Activated naive CD4-positive, alpha-beta T cell (primary cell): ENCODE measurements at places on chromosomes 16 and 17.

GRCh38 chr17:80270836-80271235 is 10.2 kb downstream of the RNF213 start:
- DNase-seq = no peak

DNA sequence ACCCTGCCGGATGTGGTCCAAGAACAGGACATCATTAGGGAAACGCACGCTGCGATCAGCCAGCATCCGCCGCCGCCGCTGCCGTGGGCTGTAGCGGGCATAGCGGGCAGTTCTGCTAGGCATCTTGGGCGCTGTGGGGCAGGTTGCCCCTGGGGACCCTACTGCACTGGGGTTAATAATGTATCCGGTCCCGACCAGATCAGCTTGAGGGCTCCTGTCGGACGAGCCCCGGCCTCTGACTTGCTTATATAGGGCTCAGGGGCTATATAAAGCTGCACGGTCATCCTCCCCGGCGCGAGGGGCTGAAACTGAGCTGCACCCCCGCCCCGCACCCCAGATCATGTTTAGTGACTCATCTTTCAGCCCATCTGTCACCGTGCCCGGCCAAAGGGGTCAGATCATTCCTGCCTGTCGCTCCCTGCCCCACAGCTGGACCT is at the start of gene PPP1R27:
TSS of gene PPP1R27 (minus strand) at position 220 of the 437 bp plus-strand sequence. CDS start at position 123, 97 bp downstream.
- no peak for DNase-seq

- no peak for DNase-seq
Observed at GRCh38 chr16:46895399-46896313, 11.5 kb downstream of the GPT2 start.

DNA sequence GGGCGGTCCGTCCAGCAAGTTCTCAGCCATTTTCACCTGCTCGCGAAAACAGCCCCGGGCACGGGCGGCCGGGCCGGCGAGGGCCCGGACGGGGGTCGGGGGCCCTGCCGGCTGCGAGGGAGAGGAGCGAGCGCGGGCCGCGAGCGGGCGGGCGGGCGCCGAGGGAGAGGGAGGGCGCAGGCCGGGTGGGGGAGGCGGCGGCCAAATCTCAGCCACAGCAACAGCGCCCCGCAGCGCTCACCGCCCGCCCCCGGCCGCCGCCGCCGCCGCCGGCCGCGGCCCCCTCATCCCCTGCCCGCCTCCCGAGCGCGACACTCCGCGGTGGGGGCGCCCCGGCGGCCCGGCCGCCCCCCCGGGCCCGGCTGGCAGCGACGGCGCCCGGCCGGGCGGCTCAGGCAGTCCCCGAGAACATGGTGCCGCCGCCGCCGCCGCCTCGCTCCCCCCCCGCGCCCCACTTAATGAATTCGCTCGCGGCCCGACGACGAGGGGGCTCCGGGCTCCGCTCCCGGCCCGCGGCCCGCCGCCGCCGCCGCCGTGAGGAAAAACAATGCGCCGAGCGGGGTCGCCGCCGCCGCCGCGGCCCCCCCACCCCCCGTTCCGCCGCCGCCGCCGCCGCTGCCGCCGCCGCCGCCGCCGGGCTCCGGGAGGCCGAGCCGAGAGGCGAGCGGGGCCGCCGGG is 487 bp downstream of the CREBBP start:
- DNase-seq = peak; percentile 26

DNA sequence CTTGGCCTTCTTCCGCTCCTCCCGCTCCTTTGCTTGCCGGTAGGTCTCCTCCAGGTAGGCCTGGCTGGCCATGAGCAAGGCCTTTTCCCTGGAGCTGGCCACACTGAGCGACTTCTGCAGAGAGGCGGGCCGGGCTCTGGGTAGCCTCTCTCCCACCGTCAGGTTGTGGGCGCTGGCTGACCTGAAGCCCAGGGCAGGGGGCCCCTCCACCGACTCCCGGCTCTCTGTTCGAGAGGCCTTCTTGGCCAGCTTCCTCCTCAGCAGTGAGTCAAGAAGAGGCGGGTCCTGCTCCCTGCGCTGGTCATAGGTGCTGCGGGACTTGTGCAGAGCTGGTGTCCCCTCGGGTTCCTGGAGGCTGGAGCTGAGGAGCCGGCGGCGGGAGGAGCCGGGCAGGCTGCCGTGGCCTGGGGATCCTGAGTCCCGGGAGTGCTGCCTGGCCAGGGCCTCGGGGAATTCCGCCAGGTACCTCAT is 12.8 kb downstream of the GPR179 start:
- no peak for DNase-seq

DNA sequence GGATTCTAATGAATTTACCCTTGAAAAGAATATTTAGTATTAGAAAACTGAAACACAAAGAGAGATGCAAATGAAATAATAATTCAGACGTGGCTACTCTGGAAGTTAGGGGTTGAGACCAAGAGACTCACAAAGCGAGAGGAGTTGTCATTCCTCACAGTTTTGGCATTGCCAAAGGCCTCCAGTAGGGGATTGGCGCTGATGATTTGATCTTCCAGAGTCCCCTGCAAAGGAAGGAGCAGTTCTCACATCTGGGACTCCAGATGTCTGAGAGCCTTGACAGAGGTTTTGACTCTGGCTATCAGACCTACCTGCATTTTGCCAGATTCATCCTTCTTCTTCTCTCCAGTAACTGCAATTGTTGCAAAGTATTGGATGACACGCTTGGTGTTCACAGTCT is 6.6 kb downstream of the MYH8 start:
- DNase-seq = no peak

- DNase-seq = peak; percentile 80
Observed at GRCh38 chr17:63774141-63774968, at the start of gene DDX42. Gene DDX42 (plus strand): TSS chr17:63774170. CDS start chr17:63787050, 12,880 bp downstream.

- no peak for DNase-seq
Observed at GRCh38 chr17:39738983-39739884, 1.5 kb downstream of the GRB7 start.

GRCh38 chr16:88034770-88035169 is 83.5 kb downstream of the BANP start:
- no peak for DNase-seq

GRCh38 chr16:73286346-73287267 is 238.7 kb upstream of the ZFHX3 start:
- DNase-seq = no peak

- no peak for DNase-seq
Observed at GRCh38 chr17:34892461-34893249, 68.6 kb downstream of the CCT6B start.

GRCh38 chr17:79188048-79188447 is 113.4 kb downstream of the ENGASE start:
- DNase-seq = no peak

DNA sequence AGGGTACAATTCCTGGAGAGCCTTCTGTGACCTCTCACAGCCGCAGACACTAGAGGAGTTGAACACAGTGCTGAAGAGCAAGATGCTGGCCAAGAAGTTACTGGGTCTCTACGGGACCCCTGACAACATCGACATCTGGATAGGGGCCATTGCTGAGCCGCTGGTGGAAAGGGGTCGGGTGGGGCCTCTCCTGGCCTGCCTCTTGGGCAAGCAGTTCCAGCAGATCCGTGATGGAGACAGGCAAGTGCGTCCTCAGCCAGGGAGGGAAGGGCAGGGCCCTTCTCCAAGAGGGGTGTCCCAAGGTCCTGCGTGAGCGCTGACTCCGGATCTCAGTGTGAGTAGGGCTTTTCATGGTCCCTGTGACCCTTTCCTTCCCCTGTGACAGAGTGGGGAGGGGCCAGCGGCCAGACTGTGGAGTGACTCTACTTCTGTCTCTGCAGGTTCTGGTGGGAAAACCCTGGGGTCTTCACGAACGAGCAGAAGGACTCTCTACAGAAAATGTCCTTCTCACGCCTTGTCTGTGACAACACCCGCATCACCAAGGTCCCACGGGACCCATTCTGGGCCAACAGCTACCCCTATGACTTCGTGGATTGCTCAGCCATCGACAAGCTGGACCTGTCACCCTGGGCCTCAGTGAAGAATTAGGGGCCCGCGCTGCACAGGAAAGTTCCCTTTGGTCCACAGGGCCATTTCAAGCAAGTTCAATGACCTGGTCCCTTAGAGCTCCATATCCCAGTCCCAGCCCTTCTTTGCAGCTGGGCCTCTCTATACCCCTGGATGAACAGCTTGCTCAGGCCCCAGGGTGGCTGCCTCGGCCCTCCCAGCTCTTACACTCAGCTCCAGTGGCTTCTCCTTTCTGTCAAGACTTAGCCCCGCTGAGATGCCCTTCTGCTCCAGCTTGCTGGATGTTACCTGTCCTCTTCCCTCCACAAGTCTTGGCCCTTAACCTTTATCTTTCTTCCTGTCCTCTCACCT is 13.1 kb downstream of the MPO start:
- DNase-seq = no peak

GRCh38 chr16:29963021-29963743 is 1.3 kb downstream of the TMEM219 start:
- no peak for DNase-seq

GRCh38 chr17:45432405-45433158 is at the start of gene ARHGAP27:
Gene ARHGAP27 (minus strand): TSS chr17:45432870. CDS start chr17:45430279, 2,591 bp downstream.
- no peak for DNase-seq

DNA sequence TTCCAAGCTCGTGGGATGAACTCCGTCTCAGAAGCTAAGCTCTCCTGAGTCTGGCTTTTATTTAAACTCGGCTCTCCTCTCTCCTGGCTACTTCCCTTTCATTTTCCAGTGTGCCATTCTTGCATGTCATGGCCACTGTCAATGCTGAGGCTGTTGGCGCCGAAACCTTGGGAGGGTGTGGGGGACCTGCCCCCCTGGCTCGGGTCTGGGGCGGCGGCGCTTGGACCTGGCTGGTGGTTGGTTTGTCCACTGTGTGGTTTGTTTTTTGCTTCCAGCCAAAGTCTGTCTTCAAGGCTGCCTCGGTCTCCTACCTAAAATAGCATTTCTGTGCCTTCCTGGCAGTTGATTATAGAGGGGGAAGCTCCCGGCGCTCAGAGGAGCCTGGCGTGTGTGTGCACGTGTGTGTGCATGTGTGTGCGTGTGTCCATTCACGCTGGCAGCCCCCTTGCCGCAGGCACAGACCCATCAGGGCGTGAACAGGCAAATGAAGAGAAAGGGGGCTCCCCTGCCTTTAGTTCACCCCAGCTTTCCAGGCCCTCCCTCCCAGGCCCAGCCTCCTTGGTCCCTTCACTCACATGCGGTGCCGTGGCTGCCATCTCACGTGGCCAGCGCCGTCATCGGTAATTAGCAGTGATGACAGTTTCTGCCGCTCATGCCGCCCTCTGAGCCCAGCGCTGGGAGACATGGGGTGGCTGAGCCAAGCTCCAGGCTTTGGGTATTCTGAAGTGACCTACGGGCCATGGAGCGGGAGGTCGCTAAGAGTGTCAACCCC is 179.9 kb downstream of the SEC14L1 start:
- no peak for DNase-seq

- no peak for DNase-seq
Observed at GRCh38 chr16:14640538-14640937, 7.8 kb downstream of the BFAR start.

GRCh38 chr17:60231234-60231633 is 81.5 kb downstream of the CA4 start:
- DNase-seq = no peak

- no peak for DNase-seq
Observed at GRCh38 chr16:75640598-75640997, 6.9 kb downstream of the KARS1 start.

- DNase-seq = no peak
Observed at GRCh38 chr17:79944251-79944812, 91.3 kb downstream of the TBC1D16 start.

GRCh38 chr17:44350733-44351226 is 5.7 kb downstream of the GRN start:
- DNase-seq = peak; percentile 47

DNA sequence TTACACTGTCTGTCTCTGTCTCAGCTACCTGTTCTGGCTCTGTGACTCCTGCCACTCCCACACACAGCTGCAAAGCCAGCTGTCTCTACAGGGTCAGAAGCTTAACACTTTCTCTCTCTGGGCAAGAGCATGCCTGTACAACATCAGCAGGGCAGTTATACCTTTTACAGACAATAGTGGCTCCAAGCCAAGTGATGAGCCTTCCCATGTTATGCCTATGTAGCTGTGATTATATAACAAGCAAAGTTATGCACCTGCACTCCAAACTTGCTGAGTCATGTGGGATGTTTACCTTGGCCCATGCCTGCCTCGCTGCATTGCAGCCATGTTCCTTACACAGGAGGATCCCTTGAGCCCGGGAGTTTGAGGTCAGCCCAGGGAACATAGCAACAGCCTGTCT is 31.8 kb upstream of the APPBP2 start:
- DNase-seq = no peak

GRCh38 chr16:8852534-8852933 is 16.3 kb downstream of the CARHSP1 start:
- DNase-seq = no peak

- DNase-seq = no peak
Observed at GRCh38 chr16:29899516-29900101, at the start of gene SEZ6L2. Gene SEZ6L2 (minus strand): TSS chr16:29899550. CDS start chr16:29899019, 531 bp downstream.
